Right cardiac atrium (tissue), 5 donors: ENCODE measurements at places on chromosomes 5 and 9. TPM values are rescaled to one million over a fixed set of nuclear protein-coding genes. Genes with fewer than 3 reads are reported as not detected.

The PBX3 gene
- total RNA-seq: 88.4 TPM

DNA sequence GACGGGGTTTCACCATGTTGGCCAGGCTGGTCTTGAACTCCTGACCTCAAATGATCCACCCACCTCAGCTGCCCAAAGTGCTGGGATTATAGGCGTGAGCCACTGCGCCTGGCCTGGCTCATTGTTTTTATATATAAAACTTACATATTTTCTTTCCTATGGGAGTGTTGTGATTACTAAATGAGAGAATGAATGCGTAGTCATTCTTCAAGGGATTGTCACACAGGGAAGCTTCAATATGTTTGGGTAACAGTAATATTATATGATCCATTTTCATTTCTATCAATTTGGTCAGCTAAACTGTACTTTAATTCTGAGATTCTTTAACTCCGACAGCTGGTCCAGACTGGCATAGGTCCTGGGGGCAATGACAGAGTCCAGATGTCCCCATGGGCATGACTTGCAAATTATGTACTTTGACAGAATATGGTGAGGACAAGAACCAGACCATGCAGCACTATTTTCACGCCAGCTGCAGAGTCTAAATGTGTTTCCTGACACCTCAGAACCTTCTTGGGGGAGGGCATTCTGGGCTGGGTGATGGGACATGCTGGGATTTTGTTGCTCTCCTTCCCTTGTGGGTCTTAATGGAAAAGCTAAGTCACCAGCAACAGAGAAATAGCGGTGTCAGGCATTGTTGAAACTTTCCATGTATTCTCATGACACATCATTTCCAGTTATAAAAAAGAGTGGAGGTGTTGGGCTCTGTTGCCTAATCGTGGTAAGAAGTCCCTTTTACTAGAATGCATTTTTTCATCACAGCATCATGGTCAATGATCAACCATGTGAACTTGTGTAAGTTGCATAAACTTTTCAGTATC lies 40.9 kb upstream of the TNC start:
- DNase-seq: no peak

DNA sequence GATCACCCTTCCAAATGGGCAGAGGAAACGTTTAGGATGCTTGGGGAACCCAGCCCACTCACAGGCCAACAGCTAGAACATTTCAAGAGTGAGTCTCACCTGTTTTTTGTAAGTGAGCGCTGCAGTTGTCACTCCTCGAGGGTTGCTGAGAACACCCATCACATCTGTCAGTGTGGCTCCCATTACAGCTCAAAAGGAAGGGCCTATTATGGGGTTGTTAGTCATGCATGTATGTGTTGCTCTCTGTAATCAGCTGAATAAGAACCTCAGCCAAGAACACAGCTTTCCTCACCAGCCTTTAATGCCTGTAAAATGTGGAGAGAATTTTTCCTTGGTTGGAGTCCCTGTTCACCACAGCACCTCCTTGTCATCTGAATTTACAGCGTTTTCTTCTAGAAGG lies 196.3 kb upstream of the KLF4 start:
- no peak for DNase-seq

The CTSV gene
- total RNA-seq: 0.15 TPM

The PTGS1 gene
- total RNA-seq: 28.6 TPM

- peak; percentile 89 for DNase-seq
These were observed 19.2 kb upstream of the SHB start for GRCh38 chr9:38088006-38088925.
